CD8-positive, alpha-beta T cell (primary cell): ENCODE measurements at places on chromosomes 11 and 22. TPM values are rescaled to one million over a fixed set of nuclear protein-coding genes. Genes with fewer than 3 reads are reported as not detected.

- DNase-seq = no peak
These were observed 15.2 kb downstream of the KCNQ1 start for GRCh38 chr11:2459796-2460531.

DNA sequence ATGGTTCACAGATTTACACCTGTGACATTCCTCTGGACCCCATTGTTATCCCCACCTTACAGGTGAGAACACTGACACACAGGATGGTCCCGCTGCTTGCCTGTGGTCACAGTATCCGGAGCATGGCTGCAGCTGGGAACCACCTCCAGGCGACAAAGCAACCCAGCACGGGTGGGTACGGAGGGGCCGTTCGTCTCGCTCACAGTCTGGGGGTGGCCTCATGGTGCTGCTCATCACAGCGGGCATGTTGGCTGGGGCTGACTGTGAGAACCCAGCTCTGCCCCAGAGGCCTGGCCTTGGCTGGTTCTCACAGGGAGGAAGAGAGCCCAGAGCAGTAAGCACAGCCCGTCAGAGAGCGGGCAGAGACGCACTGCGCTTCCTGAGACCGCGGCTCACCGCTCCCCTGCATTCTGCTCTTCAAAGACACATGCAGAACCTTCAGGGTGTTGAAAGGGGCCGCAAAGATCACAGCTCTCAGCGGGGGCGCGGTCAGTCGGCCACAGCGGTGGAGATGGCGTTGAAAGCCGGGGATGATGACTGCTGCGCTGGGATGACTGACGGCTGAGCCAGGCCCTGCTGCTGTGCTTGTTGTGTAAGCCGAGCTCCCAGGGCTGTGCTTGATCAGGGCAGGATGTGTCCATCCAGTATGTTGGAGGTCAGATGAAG lies 423.0 kb downstream of the BRD1 start:
- DNase-seq = no peak

DNA sequence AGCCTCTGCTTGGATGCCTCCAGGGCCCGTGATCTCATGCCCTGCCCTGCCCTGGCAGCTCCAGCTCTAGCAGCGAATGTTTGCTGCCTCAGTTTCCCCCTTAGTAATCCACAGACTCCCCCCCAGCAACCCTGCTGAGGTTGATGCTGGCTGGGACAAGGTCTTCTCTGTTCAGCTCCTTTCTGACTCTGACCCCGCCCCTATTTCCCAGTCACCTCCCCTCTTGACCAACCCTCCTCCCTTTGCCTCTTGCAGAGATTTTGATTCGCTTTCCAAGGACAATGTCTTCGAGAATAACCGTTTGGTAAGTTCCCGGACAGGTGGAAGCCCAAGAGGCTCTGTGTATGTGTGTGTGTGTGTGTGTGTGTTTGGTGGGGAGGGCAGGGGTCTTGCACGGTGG lies 5.6 kb downstream of the MICALL1 start:
- no peak for DNase-seq

Gene CCDC73
- not detected for total RNA-seq

- DNase-seq = no peak
These were observed 10.4 kb upstream of the AHNAK start for GRCh38 chr11:62556875-62557631.

DNA sequence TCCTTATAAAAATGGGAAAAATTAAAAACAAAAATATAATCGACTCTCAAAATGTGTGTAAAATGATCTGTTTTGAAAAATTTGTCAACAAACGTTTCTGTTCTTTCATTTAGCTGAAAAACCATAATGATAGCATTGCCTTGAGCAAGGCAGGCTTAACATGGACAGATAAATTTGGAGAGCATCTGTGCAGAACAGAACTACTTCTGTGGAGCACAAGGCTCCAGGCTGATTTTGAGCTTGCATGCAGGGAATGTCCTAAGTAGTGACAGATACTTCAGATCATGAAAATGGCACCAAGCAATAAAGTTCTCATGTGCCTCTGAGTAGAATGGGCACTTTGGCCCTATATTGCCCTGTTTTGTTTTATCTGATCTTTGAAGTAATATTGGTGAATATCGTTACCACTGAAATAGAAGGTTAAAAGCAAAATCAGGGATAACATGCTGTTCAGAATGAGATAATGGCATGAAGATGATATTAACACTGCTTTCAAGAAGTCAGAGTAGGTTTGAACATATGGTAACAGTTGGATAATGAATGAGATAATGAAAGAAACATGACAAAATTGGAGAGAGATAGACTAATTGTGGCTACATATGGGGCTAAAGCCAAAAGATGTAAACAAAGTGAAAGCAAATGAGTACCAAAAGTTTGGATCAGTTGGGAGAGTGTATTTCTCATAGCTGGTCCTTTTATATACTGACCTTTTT lies 730.5 kb upstream of the CCDC179 start:
- DNase-seq = no peak

- no peak for DNase-seq
These were observed 106.5 kb upstream of the SYT13 start for GRCh38 chr11:45392591-45393091.

Gene RAPSN
- total RNA-seq = 0.84 TPM

Gene PAMR1
- total RNA-seq = not detected

- DNase-seq = no peak
These were observed 2.0 kb downstream of the MB start for GRCh38 chr22:35615156-35615555.

DNA sequence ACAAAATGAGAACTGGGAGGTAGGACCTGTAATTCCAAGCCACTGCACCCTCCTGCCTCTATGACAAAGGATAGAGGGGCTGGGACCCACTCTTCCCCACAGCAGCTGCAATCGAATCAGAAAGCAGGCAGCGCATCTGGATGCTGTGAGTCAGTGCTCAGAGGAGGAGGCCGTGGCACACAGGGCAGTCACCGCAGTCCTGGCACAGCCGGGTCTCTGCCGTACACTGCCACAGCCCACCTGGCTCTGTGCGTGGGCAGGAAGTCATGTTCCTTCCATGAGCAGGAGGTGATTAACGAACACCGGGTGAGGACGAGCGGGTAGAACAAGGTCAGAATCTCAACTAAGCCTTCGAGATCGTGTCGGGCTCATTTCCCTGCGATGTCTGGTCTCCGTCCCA lies 30.2 kb upstream of the PPFIA1 start:
- DNase-seq = no peak

Gene DBX1
- not detected for total RNA-seq

DNA sequence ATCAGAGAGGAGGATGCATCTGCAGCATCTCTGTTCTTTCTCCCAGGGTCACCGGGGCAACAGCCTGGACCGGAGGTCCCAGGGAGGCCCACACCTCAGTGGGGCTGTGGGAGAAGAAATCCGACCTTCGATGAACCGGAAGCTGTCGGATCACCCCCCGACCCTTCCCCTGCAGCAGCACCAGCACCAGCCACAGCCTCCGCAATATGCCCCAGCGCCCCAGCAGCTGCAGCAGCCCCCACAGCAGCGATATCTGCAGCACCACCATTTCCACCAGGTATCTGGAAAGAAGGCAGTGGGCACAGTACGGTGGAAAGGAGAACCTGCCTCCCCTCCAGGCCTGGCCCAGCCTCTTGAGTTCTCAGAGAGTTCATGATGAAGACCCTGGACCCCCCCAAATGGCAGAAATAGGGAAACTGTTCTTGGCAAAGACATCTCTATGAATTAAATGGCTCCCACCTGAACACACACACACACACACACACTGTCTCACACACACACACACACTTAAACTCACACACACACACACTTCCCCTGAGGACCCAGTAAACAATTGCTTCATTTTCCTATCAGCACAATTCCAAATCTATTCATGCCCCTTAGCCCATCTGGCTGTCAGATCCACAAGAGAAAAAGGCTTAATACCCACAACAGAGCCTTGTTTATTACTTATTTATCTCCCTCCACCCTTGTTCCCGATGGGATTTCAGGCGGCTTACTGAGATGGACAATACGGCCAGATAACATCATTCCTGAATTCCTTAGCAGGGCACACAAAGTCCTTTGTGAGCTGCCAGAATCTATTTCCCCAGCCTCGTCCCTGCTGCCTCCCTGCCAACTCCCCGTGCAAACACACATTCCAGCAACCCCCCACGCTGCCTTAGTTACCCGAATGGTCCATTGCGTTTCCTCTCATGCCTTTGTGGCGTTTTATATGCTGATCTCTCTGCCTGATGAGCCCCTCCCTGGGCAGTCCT lies 8.1 kb downstream of the TMA7B start:
- DNase-seq = no peak

DNA sequence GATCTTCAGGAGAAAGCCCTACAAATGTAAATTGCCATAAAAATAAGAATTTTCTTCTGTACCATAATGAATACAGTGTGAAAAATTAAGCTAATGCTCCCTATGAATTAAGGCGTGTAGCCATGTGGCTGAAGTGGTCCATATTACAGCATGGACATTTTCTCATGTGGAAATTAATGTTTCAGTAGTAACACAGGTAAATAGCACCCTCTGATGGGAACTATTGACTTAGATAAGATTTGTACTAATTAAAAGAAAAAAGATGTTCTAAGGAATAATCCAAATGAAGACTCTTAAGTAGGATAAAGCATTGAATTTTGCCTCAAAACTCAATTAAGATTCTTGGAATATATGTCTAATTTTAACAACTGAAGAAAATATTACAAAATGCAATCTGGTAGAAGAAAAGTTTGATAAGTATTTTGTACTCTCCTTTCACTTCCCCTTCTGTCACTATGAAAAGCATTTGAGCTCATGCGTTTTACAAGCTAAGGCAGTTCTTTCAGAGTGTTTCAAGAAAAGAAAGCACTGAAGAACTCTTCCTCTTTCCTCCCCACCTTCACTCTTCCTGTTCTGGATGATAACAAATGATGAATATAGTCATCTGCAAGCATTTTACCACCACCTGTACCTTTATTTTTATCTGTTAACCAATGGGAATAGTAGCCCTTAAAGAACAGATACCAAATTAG lies 9.9 kb upstream of the OR8D2 start:
- no peak for DNase-seq

DNA sequence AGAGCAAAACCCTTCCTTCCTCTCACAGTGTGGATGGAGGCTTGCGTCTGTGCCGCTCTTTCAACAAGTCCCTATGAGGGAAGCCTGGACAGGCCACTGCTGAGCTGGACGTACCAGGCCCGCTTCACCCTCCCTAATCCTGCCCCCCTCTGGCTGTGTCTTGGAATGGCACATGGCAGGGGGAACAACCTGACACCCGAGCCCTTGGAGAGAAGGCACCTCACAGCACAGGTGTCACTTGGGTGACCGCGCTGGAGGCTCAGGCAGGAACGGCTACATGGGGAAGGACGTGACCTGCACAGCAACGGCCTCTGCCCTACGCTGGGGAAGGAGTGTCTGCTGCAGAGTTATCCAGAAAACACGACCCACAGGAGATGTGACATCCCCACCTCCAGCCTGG lies 11.0 kb downstream of the CARS1 start:
- DNase-seq = no peak

Gene LARGE1
- total RNA-seq = 0.90 TPM

GRCh38 chr11:111283945-111284481 lies 14.3 kb upstream of the POU2AF3 start:
- DNase-seq = no peak

Gene CD3E
- total RNA-seq = 413 TPM

DNA sequence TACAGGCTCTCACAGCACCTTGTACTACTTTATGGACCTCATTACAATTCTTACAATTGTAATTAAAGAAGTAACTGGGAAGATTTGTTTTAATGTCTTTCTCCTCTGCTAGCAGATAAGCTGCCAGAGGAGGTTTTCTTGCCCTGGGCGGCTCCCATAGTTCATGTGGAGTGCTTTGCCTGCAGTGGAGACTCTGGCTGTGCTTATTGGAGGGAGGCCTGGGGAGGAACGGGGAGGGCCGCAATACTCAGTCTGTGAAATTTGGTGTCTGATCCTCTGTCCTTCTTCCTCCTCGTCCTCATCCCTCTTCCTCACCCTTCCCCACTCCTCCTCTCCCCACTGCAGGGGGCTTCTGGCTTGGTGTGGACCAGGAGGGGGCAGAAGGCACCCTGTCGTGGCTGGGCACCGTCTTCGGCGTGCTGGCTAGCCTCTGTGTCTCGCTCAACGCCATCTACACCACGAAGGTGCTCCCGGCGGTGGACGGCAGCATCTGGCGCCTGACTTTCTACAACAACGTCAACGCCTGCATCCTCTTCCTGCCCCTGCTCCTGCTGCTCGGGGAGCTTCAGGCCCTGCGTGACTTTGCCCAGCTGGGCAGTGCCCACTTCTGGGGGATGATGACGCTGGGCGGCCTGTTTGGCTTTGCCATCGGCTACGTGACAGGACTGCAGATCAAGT lies 5.6 kb downstream of the SLC35C1 start:
- DNase-seq = no peak

DNA sequence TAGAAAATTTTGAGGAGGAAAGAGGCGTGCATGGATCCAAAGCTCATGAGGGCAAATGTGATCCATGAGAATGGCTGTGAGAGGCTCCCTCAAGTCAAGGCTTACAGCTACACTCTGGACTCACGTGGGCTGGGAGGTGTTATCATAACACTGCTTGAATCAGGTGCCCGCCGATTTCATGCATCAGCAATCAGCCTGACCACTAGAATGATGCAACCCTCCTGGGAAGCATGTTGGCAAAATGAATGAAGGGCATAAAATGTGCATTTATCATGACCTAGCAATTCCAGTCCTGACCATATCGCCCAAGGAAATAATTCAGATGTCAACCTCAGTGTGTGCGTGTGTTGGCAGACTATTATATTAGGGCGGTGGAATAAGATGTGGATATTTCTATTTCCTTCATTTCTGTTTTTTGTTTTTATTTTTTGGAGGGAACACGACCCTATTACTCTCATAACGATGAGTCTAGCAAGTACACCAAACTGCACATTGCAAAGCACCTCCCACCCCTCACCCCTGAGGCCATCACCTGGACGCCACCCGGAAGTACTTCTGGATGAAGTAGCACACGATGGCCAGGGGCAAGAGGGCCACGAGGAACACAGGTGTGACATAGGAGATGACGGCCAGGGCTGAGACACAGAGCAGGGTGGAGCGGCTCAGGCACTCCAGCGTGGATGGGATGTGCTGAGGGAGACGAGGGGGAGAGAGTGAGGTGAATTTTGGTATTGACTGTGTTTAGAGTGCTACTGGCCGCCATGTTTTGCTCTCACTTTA lies 15.7 kb upstream of the KCNJ11 start:
- no peak for DNase-seq

Gene MLC1
- 0.14 TPM for total RNA-seq

DNA sequence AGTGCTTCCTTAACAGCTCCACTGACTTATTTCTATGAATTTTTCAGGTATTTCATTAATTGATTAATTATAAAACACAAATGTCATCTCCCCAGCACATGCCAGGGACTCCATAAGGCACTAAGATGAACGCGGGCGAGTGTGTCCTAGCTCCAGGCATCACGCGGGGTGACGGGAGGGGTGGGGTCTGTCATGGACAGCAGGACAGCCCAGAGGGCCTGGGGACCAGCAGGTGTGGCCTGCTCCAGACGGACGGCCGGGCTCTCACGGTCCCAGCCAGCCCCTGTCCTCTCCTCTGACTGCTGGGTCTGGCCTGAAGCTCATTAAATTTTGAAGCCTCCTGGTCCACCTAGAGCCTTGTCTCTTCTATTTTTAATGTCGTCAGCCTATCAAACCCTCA lies 531.1 kb downstream of the BRD1 start:
- DNase-seq = peak; percentile 5

Gene GAL3ST1
- total RNA-seq = not detected

Gene RGL4
- 24.7 TPM for total RNA-seq

Gene C1QTNF4
- total RNA-seq = not detected

Gene MS4A7
- total RNA-seq = not detected
